Vagina (tissue), 2 donors: ENCODE measurements at places on chromosomes 2 and 18.

- DNase-seq = no peak
These were observed 151.5 kb downstream of the MTCL1 start for GRCh38 chr18:8856769-8857393.

- DNase-seq = no peak
These were observed 1.7 kb downstream of the UNC80 start for GRCh38 chr2:209773377-209773776.

- DNase-seq = peak; percentile 91
These were observed 54.8 kb upstream of the ANKRD62 start for GRCh38 chr18:12038639-12039539.

DNA sequence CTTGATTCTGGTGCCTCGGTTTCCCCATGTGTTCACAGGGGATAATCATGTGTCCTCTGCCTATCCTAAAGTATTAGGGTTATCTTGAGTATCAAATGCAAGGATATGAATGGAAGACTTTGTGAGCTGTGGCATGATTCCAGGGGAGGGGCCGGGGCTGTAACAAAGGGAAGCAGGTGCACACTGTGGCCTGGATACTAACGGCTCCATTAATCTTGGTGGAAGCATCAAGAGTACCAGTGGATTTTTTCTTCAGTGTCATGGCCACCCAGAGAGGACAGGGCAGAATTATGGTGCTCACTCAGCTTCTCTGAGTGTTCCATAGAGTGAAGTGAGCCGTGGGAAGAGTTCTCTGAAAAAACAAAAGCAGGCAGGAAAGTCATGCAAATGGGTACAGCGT, 320.1 kb downstream of the ALK start:
- DNase-seq = no peak

DNA sequence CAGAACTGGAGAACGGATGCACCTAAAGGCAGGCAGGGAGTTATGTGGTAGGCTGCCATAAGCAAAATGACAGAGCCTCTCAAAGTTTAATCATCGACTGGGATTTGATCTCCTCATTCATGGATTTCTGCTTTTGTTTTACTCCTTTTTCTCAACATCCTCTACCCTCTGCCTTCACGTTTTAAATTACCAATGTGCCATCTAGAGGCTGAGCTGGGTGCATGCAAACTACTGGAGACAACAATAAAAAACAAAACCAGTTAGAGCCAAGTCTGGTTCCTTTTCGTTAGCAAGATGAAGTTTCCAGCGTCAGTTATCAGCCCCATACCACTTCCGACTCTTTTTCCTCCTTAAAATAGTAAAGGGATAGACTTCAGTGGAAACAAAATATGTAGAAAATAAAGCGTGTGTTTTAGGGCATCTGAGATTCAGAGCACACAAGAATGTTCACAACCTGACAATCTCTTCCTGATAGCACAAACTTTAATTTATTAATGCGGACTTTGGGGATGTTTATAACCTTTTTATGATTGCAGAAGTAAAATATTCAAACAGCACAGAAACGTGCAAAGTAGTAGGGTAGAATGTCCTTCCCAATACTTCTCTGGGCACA, 117.0 kb downstream of the LAMA1 start:
- no peak for DNase-seq

GRCh38 chr2:144213797-144214196, 306.1 kb downstream of the ZEB2 start:
- DNase-seq = no peak

DNA sequence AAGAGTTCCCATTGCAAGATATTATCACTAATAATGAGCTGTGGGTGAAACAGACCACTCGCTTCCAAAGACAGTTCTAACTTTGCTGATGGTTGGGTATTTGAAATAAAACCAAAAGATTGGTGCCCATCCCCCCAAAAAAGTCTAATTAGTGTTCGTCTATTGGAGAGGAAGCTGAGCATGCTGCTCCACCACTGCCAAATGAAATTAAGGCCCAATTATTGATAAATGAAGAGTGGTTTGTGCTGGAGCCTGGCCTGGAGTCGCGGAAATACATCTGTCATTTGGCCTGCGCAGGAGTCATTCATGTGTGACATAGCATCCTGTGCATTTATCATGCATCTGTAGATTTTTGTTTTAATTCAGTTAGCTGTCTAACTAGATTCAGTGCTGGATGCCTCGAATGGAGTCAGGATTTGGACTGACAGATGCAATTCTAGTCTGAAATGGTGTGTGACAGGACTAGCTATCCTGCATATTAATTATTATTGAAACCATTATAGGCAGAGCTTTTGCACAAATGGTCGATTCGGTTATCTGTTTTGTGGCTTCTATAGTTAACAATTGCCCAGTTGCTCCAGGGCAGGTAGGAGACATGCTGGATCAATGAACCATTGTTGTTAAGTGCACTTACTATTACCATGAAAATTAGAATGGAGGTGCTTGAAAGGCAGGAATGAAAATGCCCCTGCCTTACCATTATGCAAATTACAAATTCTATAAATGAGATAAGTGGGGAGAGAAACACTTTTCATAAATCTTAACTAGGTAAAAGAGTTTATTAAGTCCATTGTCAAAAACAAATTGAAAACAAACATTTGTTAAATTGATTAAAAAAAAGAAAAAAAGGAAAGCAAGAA, 450.4 kb upstream of the TCF4 start:
- DNase-seq = no peak

GRCh38 chr2:23695214-23695889, 231.6 kb downstream of the ATAD2B start:
- no peak for DNase-seq

GRCh38 chr2:30147196-30147714, 448 bp downstream of the YPEL5 start:
- DNase-seq = no peak

GRCh38 chr2:242020196-242021004, 150.9 kb downstream of the RTP5 start:
- no peak for DNase-seq

- DNase-seq = no peak
These were observed 284.4 kb upstream of the PARD3B start for GRCh38 chr2:204260901-204261300.

GRCh38 chr2:107525406-107525805, 301.3 kb upstream of the RGPD4 start:
- DNase-seq = no peak

- DNase-seq = no peak
These were observed 210.1 kb upstream of the STON1 start for GRCh38 chr2:48319863-48320262.

DNA sequence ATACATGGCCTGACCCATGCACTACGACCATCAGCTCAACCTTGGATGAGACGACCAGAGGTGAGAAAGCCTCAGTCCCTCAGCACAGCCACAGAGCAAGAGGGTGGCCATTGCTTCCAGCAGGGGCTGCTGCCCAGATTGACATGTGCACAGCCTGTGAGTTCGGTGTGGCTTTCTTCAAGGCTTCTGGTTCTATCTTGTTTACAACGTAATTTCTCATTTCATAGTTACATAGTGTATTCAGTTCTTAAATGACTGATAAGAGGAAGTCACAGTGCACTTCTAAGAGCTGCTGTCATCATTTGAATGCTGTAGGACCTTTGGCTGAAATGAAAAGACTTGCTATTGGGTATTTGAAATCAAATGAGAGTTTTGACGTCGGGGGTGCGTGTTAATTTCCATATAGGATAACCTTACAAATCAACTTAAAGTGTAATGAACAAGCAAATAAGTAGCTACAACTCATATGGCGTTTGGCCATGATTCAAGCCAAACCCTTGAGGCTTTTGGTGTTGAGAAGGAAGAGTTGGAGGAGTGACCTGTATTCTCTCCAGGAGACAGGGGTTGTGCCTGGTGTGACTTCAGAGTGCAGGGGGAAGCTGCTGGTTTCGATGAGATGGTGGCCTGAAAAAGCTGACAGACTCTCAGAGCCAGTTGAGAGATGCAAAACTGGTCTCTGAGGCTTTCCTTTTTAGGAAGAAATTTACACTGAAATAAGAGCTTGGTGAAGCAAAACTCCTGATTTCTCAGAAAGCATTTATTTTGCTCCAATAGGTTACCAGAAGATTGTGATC, 51.0 kb downstream of the TSHZ1 start:
- no peak for DNase-seq

- DNase-seq = no peak
These were observed 15.2 kb upstream of the TSPYL6 start for GRCh38 chr2:54271189-54271588.

GRCh38 chr2:57698935-57699449, 347.6 kb upstream of the VRK2 start:
- DNase-seq = no peak

DNA sequence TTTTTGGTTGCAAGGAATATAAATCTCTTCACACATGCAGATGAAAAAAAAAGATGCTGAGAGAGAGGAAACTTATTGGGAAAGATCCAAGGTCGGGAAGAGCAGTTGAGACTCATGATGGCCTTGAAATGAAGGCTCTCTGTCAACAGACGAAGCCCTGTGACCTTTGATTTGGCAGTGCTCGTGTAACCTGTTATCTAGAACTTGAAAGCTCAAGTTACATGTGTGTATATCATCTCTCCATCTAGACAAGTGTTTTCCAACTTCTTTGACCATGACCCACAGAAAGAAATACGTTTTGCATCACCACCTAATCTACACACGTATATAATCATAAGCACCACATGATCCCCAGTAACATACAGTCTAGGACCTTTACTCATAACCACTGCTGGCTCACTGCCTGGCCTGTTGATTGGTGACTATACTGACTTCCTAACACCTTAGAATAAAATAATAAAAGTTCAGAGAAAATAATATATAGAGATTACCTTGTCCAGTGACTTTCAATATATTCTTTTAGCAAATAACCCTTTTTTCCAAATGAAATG, 319.0 kb upstream of the PKDCC start:
- no peak for DNase-seq

DNA sequence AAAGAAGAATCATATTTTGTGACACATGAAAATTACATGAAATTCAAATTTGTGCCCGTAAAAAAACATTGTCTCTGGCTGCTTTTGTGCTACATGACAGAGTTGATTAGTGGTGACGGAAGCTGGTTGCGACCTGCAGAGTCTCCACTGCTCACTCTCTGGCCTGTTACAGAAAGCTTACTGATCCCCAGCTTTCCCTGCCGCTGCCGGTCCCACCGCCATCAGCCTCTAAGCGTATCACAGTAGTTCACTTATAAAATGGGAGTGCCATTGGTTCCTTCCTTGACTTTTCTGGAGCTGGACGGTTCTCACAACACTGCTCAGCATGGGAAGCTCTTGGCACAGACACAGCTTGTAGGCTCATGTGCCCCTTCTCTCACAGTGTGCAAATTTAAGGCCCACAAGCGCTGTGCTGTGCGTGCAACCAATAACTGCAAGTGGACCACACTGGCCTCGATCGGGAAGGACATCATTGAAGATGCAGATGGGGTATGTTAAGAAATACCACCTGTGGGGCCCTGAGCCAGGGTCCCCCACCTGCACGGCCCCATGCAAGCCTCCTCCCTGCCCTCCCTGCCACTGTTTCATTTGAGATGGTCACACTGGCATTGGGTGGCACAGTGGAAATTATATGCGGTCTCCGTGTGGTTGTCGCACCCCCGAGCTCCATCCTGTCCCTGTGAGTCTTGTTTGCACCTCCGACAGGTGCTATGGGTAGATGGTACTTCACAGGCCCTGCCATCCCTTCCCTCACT, 81.3 kb downstream of the DGKD start:
- DNase-seq = peak; percentile 79

DNA sequence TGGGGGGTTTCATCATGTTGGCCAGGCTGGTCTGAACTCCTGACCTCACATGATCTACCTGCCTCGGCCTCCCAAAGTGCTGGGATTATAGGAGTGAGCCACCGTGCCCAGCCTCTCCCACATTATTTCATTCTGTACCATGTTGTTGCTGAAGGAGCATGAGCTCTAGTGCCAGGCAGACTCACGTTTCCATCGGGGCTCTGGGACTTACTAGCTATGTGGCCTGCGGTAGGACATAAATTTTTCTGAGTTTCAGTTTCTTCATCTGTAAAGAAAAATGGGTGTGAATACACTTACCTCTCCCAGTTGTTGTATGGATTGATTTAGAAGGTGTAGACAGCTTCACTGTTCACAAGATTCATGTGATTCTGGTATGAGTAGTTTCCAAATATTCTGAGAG, 30.8 kb upstream of the CCL20 start:
- DNase-seq = no peak

- DNase-seq = no peak
These were observed 3.8 kb downstream of the LIPT1 start for GRCh38 chr2:99158599-99158998.

DNA sequence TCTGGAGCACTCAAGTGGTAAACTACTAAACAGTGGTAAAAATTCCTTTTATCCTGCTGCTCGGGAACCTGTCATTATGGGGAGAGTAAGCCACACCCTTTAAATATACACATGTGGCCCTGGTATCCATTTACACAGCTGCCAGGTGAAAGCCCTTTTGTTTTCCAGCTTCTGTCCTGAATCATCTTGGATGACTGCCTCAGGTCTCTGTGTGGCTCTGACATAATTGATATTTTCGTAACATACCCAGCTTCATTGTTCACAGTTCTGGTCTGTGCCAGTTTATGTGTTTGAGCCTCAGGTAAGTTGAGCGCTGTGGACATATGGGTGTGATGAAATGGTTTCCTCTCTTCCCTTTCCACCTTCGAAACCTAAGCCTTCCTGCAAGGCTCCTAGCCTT, 15.7 kb upstream of the TTC39C start:
- no peak for DNase-seq

GRCh38 chr2:25065768-25066167, 23.9 kb downstream of the EFR3B start:
- no peak for DNase-seq
